Stimulated activated CD4-positive, alpha-beta T cell treated with anti-CD3 and anti-CD28 coated beads, Interleukin-15, amount 100 ng/mL, for 1 hour (primary cell): ENCODE measurements at places on chromosomes 5 and 9.

- DNase-seq, result no peak
Measured at GRCh38 chr9:129938291-129938979, 103.2 kb downstream of the USP20 start.

GRCh38 chr9:119781886-119782285 lies 412.7 kb upstream of the BRINP1 start:
- no peak for DNase-seq

DNA sequence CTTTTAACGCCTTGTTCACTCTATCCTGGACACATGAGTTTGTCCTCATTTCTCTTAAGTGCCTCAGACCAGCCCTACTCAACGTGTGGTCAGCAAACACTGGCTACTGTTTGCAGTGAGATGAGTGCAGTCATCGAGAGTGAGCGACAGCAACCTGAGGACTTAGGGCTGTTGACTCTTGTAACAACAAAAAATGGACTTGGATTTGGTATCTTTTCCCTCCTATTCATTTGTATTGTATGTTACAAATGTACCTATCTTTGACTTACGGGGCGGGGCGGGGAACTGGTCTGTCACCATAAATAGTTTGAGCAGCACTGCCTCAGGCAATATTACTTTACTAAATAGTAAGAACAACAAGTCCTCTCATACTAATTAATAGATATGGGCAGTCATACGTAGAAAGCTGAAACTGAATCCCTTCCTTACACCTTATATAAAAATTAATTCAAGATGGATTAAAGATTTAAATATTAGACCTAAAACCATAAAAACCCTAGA lies 84.1 kb downstream of the TLE1 start:
- no peak for DNase-seq

GRCh38 chr5:173329491-173330337 lies 1.5 kb upstream of the STC2 start:
- DNase-seq, result no peak

DNA sequence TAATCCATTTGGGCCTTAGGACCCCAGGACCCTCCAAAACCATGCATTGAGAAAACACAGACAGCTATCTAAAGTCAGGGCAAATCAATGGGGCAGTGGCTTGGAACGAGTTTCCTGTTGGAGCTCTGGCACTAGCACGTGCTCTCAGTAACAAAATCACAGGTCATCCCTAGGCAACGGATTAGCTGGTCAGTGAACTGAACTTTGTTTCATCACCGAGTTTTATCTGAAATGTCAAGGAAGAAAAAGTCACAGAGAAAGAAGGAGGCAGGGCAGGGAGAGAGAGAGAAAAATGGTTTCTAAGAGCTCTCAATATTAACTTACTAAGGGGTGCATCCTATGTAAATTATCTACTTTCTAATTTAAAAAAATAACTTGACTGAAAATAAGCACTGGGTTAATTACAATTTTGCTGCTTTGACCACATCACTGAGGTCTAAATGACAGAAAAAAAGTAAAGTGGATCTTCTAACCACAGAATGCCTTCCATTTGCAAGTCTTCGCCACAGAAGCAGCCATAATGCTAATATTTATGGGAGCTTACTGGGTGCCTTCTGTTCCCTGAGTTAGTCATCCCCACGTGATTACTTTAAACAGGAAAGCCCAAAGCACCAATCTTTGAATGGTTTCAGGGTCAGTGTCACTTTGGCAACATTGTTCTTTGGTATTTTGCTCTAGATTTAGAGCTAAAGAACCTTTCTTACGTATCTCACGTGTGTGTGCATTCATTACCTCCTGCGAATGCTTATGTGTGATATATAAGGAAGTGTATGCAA lies 503.9 kb downstream of the RASEF start:
- DNase-seq, result no peak

DNA sequence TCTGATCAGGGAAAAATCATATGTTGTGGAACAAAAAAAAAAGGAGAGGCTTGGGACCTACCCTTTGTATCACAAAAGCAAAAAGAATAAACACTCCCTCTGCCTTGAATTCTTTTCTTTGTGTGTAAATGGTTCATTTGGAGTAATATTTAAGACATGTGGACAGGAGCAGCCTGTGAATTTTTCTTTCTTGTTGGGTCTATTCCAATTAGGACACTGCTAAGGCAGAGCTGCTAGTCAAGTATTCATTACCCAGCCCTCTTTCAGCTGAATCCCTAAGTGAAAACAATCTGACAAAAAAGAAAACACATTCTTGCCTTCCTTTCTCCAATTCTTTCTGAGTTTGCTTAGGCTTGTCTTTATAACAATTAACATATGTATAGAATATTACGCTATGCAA lies 330.0 kb downstream of the EBF1 start:
- no peak for DNase-seq

- DNase-seq, result no peak
Measured at GRCh38 chr5:116939641-116940040, 365.0 kb upstream of the SEMA6A start.
